ENCODE measurements at places on chromosomes 4 and X. TPM values are rescaled to one million over a fixed set of nuclear protein-coding genes. Genes with fewer than 3 reads are reported as not detected.

DNA sequence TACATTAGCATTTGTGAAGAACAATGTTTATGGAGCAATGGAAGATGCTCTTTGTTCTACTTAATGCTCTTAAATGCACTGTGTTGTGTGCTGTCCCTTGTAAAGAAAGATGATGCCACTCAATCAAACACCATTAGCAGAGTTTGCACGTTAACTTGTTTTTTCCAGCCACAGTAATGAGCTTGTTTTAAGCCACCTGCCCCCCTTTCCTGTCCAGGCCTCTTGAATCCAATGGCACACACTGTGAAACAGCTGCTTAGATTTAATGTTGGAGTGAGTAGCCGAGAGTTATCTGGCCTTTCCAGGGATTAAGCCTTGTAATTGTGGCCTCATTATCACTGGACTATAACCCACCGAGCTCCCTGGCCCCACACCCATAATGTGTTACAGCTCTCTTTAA lies 86.0 kb downstream of the PAK3 start:
- DNase-seq, result no peak

Gene BEX1
- 10.8 TPM for total RNA-seq

DNA sequence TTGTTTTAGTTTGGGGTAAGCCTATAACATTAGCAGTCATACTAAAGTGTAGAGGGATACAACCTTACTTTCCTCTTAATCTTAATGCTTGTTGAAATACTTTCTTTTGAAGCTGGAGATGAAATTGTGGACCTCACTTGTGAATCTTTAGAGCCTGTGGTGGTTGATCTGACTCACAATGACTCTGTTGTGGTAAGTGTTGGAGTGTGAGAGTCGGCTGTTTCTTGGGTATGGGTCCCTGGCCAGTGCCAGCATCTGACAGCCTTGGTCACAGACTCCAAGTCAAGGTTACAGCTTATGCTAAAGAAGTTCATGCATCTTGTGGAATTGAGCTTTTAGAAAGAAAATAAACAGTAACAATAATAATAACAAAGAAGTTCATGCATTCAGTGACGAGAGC lies 31.6 kb downstream of the RNF4 start:
- no peak for DNase-seq

Gene DMD
- total RNA-seq, result 143 TPM

GRCh38 chr4:6595897-6596537 lies 21.0 kb downstream of the MAN2B2 start:
- no peak for DNase-seq

Gene PHOX2B
- total RNA-seq, result not detected

Gene SPACA5
- total RNA-seq, result not detected
